ENCODE measurements at places on chromosomes 4 and X. TPM values are rescaled to one million over a fixed set of nuclear protein-coding genes. Genes with fewer than 3 reads are reported as not detected.
A peak's percentile ranks its signal among the peaks of the same experiment; 100 is the strongest.

DNA sequence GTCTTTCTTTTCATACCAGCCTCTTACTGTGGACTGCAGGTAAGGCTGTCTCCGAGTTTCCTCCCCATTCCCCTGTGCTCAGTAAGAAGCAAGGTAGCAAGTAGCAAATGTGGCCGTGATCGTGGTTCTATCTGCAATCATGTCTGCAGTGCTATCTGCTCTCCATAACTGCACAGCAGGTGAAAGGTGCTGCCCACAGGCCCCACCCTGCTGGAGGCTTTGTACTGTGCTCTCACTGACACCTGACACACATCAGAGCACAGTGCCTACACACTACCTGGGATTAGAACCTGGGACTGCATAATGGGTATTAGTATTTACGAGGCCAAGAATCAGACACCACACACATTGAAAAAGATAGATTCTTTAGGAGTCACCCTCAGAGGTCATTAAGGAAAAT lies 15.3 kb downstream of the PGRMC1 start:
- no peak for DNase-seq

Gene ITGB1BP2
- 2.1 TPM for total RNA-seq

DNA sequence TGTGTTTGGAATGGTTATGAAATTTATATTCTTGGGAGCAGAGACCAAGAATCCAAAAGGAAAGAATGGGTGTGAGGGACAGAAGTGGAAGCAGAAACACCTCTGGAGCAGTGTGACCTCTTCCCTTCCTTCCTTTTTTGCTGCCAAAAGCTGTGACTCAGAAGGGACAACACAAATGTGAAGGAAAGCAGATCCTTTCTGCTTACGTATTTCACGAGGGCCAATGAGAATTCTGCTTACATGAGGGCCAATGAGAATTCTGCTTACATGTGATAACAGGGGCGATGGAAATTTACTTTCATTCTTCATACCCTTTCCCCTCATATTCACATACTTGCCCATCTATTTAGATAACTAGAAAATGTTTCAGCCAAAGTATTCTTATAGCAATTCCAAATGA lies 404.6 kb downstream of the PRDM5 start:
- DNase-seq, result no peak

DNA sequence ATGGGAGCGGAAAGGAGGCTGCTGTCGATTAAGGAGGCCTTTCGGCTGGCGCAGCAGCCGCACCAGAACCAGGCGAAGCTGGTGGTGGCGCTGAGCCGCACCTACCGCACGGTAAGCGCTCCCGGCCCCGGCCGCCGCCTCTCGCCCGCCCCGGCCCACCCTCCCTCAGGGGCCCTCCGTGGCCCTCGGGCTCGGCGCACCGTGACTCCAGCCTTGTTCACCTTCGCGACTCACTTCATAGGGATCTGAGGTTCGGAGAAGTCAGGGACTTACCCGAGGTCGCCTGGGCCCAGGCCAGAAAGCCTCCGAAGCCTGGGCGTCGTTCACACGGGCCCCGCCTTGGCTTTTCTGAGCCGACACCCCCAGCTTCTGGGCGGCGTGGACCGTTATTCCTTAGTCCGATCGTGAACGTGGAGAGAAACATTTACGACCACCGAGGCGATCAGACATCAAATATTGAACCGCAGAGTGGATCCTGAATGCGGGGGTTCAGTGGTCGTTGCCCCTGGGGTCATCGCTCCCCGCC lies 362 bp downstream of the NCAPG start:
- no peak for DNase-seq

GRCh38 chr4:30939069-30939468 lies 218.9 kb downstream of the PCDH7 start:
- DNase-seq, result no peak

GRCh38 chr4:56764223-56764622 lies 57.3 kb downstream of the SPINK2 start:
- no peak for DNase-seq

- DNase-seq, result no peak
Observed at GRCh38 chrX:41703574-41704029, 14.8 kb downstream of the GPR34 start.

- DNase-seq, result no peak
Observed at GRCh38 chrX:120213438-120214265, 37.0 kb upstream of the ZBTB33 start.

Gene RASL11B
- total RNA-seq, result 8.1 TPM

DNA sequence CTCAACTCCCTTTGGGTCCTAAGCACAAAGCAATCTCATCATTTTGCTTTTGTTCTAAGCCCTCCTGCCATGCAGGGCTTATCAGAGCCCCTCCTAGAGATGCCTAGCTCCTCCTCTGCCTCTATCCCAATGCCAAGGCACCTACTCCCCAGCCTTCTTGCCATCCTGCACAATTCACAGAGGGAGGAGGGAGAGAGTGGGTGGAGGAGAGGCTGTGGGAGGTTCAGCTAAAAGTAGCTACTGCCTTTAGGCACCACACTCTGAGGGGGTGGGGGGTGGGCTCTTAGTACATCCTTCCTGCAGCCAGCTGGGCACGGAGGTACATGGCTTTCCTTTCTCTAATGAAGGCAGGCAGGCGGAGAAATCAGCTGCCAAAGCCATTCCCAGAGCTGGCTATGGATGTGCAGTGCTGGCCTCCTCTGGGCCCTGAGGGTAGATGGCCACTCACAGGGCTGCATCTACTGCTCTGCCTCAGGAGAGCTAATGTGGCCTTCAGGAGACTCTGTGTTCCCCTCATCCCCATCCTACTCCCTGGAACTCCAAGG lies 40.1 kb downstream of the ARHGEF9 start:
- DNase-seq, result no peak

GRCh38 chr4:35461931-35462659 lies 782.2 kb downstream of the ARAP2 start:
- DNase-seq, result peak; percentile 35

Gene PABPC5
- total RNA-seq, result 5.6 TPM

Gene SPACA5
- total RNA-seq, result not detected

GRCh38 chr4:123555807-123556273 lies 159.2 kb downstream of the SPRY1 start:
- no peak for DNase-seq

DNA sequence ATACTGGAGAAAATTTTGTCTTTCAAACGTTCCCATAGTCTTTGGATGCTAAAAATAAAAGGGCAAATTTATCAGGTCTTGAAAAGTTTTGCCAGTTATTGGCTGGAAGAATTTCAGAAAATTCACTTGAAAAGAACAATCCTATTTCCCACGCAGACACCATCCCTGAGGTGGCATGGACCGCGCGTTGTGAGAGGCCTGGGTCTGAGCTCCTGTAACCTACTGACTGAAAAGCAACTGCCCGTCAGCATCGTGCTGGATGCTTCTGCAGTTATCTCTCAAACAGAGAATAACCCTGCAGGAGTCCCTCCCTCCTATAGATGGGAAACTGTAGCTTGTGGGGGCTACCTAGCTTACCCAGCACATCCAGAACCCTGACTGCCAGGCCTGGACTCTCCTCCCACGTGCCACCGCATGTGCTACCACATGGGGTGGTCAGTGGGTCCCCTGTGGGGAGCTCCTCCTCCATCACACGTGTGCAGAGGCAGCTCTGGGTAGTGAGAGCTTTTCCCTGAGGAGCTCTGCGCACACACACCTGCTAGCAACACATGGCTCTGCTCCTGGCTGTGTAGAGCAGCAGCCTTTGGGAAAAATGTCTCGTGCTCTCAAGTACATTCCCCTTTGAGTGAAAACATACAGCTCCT lies 36.1 kb downstream of the NSG1 start:
- DNase-seq, result peak; percentile 59

GRCh38 chrX:1584237-1585011 lies 7.0 kb upstream of the AKAP17A start:
- DNase-seq, result no peak

DNA sequence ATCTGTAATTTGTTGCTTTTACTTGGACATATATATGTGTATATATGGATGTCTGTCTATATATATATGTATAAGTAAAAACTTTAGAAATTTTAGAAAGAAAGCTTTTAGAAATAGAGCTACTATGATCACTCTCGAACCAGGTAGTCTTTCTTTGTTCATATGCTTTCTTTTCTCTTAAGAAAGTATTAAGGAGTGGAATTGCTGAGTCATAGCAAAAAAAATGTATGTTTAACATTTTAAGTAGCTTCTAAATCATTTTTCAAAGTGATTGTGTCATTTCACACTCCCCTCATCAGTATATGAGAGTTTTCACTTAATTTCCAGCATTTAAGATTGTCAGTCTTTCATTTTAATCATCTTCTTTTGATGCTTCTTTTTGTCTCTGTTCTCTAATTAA lies 447.9 kb upstream of the TECRL start:
- DNase-seq, result no peak

Gene CENPVL3
- total RNA-seq, result not detected

DNA sequence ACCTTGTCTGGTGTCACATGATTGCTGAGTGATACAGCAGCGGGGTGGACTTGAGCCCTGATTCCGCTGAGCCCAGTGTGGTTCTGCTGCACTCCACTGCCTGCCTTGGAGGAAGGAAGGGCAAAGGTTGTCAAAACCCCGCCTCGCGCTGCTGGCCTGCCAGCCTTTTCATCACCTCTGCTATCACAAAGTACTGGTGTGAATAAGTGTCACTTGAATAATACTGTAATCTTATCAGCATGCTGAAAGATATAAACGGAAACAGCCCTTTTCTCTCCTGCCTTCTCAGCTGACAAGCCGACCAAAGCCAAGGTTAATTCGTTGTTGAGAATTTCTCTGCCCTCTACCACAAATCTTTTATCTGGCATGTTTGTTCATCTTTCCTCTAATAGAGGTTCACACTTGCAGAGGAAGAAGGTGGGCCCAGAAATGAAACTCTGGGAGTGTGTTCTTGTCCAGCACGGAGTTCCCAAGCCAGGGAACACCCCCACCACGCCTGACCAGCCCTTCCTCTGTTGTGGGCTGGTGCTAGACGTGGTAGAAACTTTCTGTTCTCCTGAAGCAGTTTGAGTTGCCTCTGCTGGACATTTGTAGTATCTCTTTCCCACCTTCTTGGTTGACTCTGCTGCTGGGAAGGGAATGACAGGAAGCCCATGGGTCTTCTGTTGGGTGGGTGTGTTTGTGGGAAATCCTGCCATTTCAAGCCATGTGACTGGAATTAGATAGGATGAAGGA lies 21.5 kb downstream of the FHDC1 start:
- DNase-seq, result no peak

Gene PCDH11X
- not detected for total RNA-seq

- DNase-seq, result no peak
Observed at GRCh38 chrX:138853936-138854335, 142.4 kb upstream of the FGF13 start.

Gene RPS6KA3
- total RNA-seq, result 18.8 TPM

- no peak for DNase-seq
Observed at GRCh38 chrX:124388562-124388961, 42.2 kb downstream of the SH2D1A start.

- no peak for DNase-seq
Observed at GRCh38 chrX:39982948-39983347, 114.8 kb downstream of the BCOR start.

Gene F8A3
- total RNA-seq, result 6.1 TPM

GRCh38 chrX:142428916-142429315 lies 223.8 kb upstream of the MAGEC2 start:
- DNase-seq, result no peak

DNA sequence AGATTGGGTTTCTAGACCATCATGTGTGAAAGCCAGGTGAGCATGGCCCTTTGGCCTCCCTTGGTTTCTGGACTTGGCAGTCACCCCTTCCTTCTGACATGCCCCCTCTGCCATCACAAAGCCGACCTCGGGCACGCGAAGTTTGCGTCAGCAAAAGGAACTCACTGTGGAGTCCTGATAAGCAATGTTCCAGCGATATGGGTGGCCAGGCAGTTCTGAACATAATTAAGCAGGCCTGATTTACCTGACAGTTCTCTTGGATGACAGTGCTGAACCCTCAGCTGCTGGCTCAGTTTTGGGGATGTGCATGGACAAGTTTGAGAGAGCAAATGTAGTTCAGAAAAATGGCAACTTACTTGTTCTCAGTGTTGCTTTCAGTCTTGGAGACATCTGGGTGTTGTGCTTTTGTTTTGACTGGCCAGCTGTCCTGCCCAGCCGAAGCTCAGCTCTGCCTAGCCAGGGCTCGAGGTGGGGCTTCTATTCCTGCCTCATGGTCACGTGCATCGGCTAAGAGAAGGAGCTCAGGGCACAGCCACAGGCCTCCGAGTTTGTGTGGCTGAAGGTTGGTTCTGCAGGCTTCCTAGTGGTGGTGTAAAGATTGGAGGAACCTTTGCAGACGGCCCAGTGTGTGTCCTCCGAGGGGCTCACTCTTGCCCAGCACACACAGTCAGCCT lies 78.3 kb downstream of the CLDN34 start:
- no peak for DNase-seq

DNA sequence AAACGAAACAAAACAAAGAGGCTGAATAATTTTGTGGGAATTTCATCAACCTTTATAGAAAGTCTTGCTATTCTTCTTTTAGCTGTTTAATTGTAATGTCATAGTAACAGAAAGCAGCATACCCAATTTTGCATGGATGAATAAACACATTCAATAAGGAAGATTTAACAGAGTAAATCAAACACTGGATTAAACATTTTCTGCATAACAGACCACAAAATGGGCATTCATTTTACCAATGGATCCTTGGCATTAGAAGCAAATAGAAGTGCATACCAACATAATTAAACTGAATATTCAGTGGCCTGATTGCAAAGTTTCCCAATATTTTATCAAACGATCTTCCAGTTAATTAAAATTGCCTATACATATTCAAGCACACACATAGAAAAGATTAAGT lies 4.4 kb upstream of the CHM start:
- DNase-seq, result no peak

Gene ARMCX6
- total RNA-seq, result 98.5 TPM

DNA sequence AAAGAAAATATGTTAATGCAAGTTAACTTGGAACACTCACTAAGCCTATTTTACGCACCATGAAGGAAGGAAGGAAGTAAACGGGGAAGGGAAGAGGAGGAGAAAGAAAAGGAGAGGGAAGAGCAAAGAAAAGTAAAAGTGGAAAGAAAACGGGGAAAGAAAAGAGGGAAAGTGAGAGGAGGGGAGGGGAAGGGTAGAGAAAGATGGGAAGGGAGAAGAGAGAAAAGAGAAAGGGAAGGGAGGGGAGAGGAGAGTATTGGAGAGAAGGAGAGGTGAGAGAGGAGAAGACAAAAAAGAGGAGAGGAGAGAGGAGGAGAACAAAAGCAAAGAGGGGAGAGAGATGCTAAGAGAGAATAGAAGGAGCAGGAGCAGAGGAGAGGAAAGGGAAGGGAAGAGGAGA lies 224.1 kb downstream of the SLITRK2 start:
- DNase-seq, result no peak

DNA sequence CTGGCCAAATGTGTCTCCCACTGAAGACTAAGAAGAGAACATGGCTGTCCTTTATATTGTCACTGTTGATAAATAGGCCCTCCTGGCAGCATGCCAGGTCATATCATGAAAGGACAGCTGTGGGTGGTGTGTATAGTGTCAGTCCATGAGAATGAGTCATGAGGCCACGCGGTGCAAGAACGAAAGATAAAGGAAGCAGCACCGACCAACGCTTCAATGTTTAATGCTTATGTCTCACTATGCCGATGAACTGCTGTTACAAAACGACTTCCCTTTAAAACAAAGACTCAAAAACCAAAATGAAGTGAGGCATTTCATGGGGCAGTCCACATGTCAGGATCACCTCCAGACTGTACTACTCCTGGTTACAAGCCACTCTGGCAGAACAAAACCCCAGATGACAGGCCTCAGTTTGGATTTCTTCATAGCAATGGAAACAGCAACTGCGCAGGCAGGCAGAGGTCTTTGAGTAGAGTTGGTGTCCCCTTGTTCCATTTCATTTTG lies 5.2 kb upstream of the TCEANC start:
- DNase-seq, result no peak
